Uterus (tissue), 4 donors: ENCODE measurements at places on chromosomes 1 and 21. TPM values are rescaled to one million over a fixed set of nuclear protein-coding genes. Genes with fewer than 3 reads are reported as not detected.

The PLCH2 gene
- total RNA-seq: 3.0 TPM

- no peaks in the 10 kb centered on the region for H3K27me3 ChIP-seq
- no peak overlapping the region for H3K27ac ChIP-seq
- no peaks in the 10 kb centered on the region for H3K36me3 ChIP-seq
- no peaks in the 10 kb centered on the region for H3K4me1 ChIP-seq
- DNase-seq: no peak
Observed at GRCh38 chr21:14670409-14670808, 124.3 kb upstream of the SAMSN1 start.

DNA sequence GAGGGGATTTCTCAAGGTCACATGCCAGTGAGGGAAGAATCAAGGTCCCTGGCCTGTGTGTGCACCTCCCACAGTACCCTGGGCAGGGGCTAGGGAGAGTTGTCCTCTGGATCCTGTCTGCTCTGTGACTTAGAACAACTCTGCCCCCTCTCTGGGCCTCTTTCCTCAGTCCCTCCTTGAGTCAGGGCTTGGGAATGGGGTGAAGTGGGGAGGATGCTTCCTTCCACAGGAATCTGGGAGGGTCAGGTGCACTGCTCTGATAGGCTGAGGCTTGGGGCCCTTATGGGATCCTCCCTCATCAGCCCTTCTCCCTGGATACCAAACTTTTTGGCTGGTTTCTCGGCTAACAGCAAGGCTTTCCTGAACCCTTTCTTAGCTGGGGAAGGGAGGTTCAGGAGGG lies 2.5 kb downstream of the TRNP1 start:
- no peak overlapping the region for H3K27ac ChIP-seq
- no peaks in the 10 kb centered on the region for H3K36me3 ChIP-seq
- H3K4me3 ChIP-seq: no peak overlapping the region
- no peak for DNase-seq

DNA sequence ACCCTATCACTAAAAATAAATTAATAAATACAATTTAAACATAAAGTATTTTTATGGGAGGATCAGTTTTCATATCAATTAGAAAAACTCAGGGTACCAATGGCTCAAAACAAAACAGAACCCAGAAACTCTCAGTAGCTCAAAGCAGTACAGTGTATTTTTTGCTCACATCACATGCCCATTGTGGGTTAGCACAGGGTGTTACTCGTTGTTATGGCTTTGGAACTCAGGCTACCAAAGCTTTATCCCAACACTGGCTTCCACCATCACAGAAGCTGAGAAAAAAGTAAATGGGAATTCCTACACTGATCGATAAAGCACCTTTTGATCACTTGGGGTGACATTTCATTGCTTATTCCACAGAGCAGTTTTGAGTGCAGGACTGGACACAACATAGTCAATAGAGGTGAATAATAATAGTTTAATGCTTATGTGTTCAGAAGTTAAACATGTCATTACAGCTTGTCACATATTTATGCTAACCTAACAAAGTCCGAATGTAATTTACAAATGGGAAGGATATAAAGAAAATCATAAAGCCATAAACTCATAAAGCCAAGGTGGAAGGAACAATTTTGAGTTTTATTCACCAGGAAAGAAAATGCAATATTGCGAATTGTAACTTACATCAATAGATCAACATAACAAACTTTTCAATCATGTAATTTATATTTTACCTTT lies 484.5 kb upstream of the TMPRSS15 start:
- no peak overlapping the region for H3K4me3 ChIP-seq
- H3K4me1 ChIP-seq: no peaks in the 10 kb centered on the region
- no peaks in the 10 kb centered on the region for H3K36me3 ChIP-seq
- DNase-seq: no peak
- no peak overlapping the region for H3K27ac ChIP-seq

- no peak overlapping the region for H3K4me3 ChIP-seq
- no peaks in the 10 kb centered on the region for H3K36me3 ChIP-seq
- no peaks in the 10 kb centered on the region for H3K27me3 ChIP-seq
- no peak for DNase-seq
- no peaks in the 10 kb centered on the region for H3K4me1 ChIP-seq
Observed at GRCh38 chr1:202848191-202848542, 37.4 kb downstream of the PCAT6 start.

- H3K36me3 ChIP-seq: no peaks in the 10 kb centered on the region
Observed at GRCh38 chr1:43580039-43580438, 49.4 kb downstream of the PTPRF start.

GRCh38 chr1:38084700-38085099 lies 38.1 kb upstream of the POU3F1 start:
- H3K36me3 ChIP-seq: no peaks in the 10 kb centered on the region
- H3K27me3 ChIP-seq: no peaks in the 10 kb centered on the region

GRCh38 chr1:41762251-41762650 lies 156.5 kb downstream of the HIVEP3 start:
- no peaks in the 10 kb centered on the region for H3K4me1 ChIP-seq
- DNase-seq: no peak

The SPATA46 gene
- not detected for total RNA-seq

DNA sequence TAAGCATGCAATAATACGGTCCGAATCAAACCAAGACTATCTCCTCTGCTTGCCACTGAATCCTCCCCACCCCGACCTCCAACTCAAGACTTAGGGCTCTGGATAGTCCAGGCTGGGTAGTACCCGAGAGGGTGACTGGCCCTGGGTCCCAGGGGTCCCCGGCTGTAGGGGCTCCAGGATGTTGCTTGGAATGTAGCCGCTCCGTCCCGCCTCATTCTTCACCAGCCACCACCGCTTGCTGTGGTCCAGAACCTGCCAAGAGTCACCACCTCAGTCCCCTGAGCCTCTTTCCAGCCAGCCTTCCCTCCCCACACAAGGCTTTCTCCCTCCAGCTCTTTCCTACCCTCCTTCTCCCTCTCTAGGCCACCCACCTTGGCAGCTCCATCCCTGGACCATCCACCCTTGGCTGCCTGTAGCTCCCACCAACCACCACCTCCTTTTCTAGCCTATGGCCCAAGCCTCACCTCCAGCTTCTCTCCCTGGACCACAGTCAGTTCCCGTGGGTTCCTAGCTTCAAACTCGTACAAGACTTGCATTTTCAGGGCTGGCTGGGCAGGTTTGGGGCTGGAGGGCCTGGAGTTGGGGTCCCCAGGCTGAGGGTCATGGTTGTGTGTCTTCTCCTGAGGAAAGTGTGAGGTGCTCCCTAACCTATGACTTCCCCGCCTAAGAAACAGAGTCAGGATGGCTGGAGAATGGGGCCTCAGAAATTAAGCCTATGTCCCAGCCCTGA lies 10.9 kb upstream of the GSTM3 start:
- H3K36me3 ChIP-seq: no peaks in the 10 kb centered on the region
- no peak for DNase-seq
- H3K27me3 ChIP-seq: no peaks in the 10 kb centered on the region
- H3K4me3 ChIP-seq: no peak overlapping the region
- no peak overlapping the region for H3K27ac ChIP-seq

GRCh38 chr1:238764779-238765178 lies 621.6 kb upstream of the CHRM3 start:
- no peaks in the 10 kb centered on the region for H3K4me1 ChIP-seq
- H3K4me3 ChIP-seq: no peak overlapping the region

The ZFP69B gene
- total RNA-seq: 0.88 TPM

- H3K27ac ChIP-seq: no peak overlapping the region
- no peaks in the 10 kb centered on the region for H3K27me3 ChIP-seq
- no peak for DNase-seq
- H3K36me3 ChIP-seq: no peaks in the 10 kb centered on the region
- no peaks in the 10 kb centered on the region for H3K4me1 ChIP-seq
Observed at GRCh38 chr1:37940299-37940947, 6.4 kb downstream of the INPP5B start.

- no peak overlapping the region for H3K27ac ChIP-seq
- no peak overlapping the region for H3K4me3 ChIP-seq
- H3K36me3 ChIP-seq: no peaks in the 10 kb centered on the region
- peak; percentile 20 for DNase-seq
- H3K27me3 ChIP-seq: no peaks in the 10 kb centered on the region
Observed at GRCh38 chr1:74504125-74504932, 8.1 kb downstream of the LRRC53 start.

GRCh38 chr1:100382657-100383056 lies 30.4 kb downstream of the CDC14A start:
- H3K27me3 ChIP-seq: no peaks in the 10 kb centered on the region
- H3K36me3 ChIP-seq: no peaks in the 10 kb centered on the region
- no peak for DNase-seq
- no peaks in the 10 kb centered on the region for H3K4me1 ChIP-seq
- no peak overlapping the region for H3K27ac ChIP-seq

The TMCO4 gene
- 41.2 TPM for total RNA-seq

GRCh38 chr1:227914801-227915563 lies 32.8 kb downstream of the WNT9A start:
- H3K27ac ChIP-seq: no peak overlapping the region
- no peak for DNase-seq
- H3K36me3 ChIP-seq: no peaks in the 10 kb centered on the region
- no peaks in the 10 kb centered on the region for H3K4me1 ChIP-seq
- H3K4me3 ChIP-seq: no peak overlapping the region
- H3K27me3 ChIP-seq: no peaks in the 10 kb centered on the region

GRCh38 chr1:31860581-31860980 lies 44.8 kb upstream of the SPOCD1 start:
- no peaks in the 10 kb centered on the region for H3K36me3 ChIP-seq
- DNase-seq: no peak
- no peaks in the 10 kb centered on the region for H3K4me1 ChIP-seq
- H3K27ac ChIP-seq: no peak overlapping the region
- H3K27me3 ChIP-seq: no peaks in the 10 kb centered on the region

GRCh38 chr1:35288761-35289160 lies 20.3 kb downstream of the ZMYM4 start:
- no peak for DNase-seq
- no peaks in the 10 kb centered on the region for H3K36me3 ChIP-seq

- no peak for DNase-seq
- no peaks in the 10 kb centered on the region for H3K4me1 ChIP-seq
- no peaks in the 10 kb centered on the region for H3K27me3 ChIP-seq
- H3K4me3 ChIP-seq: no peak overlapping the region
- H3K36me3 ChIP-seq: no peaks in the 10 kb centered on the region
Observed at GRCh38 chr1:245434280-245434679, 279.5 kb downstream of the KIF26B start.

The TDRD5 gene
- total RNA-seq: not detected

The KRTAP24-1 gene
- not detected for total RNA-seq

The S100A7A gene
- not detected for total RNA-seq

DNA sequence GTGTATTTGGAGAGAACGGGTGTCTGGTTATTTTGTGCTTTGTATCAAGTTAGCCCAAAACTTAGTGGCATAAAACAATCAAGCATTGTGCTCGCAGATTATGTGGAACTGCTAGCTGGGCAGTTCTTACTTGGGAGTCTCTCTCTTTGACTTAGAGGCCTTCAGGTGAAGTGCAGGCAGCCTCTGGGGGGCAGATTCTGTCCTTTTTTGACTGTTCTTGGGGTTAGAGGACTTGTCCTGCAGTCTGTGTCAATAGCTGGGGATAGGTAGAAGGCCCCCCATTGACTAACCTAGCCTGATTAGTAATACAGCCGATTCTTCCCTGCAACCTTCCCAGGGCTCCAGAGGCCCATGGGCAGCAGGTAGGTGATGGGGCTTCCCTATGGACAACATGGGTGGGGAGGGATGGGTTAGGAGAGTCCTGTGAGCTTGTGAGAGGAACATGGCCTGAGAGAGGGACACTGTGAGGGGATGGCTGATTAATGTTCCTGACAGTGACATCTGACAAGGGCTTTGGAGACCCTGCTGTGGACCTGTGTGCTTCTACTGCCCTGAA lies 37.2 kb upstream of the ACOT11 start:
- no peaks in the 10 kb centered on the region for H3K36me3 ChIP-seq
- no peak overlapping the region for H3K27ac ChIP-seq
- H3K4me3 ChIP-seq: no peak overlapping the region
- DNase-seq: no peak
- no peaks in the 10 kb centered on the region for H3K4me1 ChIP-seq

The CFAP74 gene
- total RNA-seq: not detected

DNA sequence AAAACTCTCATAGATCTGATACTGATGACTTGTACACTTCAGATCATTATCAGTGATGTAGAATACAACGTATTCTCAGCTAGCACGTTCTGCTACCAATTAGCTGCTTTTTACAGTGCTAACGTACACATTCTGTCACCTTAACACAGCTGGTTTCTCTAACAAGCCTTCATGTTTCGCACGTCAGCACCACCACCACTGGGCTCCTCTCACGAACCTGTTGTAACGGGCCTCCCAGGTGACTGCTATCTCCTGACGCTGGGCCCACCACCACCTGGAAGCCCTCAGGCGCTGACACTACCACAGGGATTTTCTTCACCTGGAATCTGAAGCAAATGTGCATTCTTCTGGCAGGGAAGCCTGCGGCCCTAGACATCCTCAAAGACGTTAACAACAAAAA lies 19.8 kb downstream of the TOMM20 start:
- H3K36me3 ChIP-seq: no peaks in the 10 kb centered on the region
- H3K27me3 ChIP-seq: no peaks in the 10 kb centered on the region
- H3K4me3 ChIP-seq: no peak overlapping the region
- H3K4me1 ChIP-seq: no peaks in the 10 kb centered on the region
- no peak overlapping the region for H3K27ac ChIP-seq

The MYOG gene
- not detected for total RNA-seq

GRCh38 chr1:26288311-26288941 lies 8.5 kb downstream of the SH3BGRL3 start:
- peaks cover 3% of the 10 kb centered on the region for H3K4me1 ChIP-seq
- H3K27me3 ChIP-seq: no peaks in the 10 kb centered on the region
- no peak overlapping the region for H3K4me3 ChIP-seq
- H3K36me3 ChIP-seq: no peaks in the 10 kb centered on the region

- no peaks in the 10 kb centered on the region for H3K4me1 ChIP-seq
- no peak overlapping the region for H3K4me3 ChIP-seq
- no peaks in the 10 kb centered on the region for H3K27me3 ChIP-seq
- no peak for DNase-seq
- no peak overlapping the region for H3K27ac ChIP-seq
Observed at GRCh38 chr1:69520326-69520725, 47.4 kb upstream of the LRRC7 start.

DNA sequence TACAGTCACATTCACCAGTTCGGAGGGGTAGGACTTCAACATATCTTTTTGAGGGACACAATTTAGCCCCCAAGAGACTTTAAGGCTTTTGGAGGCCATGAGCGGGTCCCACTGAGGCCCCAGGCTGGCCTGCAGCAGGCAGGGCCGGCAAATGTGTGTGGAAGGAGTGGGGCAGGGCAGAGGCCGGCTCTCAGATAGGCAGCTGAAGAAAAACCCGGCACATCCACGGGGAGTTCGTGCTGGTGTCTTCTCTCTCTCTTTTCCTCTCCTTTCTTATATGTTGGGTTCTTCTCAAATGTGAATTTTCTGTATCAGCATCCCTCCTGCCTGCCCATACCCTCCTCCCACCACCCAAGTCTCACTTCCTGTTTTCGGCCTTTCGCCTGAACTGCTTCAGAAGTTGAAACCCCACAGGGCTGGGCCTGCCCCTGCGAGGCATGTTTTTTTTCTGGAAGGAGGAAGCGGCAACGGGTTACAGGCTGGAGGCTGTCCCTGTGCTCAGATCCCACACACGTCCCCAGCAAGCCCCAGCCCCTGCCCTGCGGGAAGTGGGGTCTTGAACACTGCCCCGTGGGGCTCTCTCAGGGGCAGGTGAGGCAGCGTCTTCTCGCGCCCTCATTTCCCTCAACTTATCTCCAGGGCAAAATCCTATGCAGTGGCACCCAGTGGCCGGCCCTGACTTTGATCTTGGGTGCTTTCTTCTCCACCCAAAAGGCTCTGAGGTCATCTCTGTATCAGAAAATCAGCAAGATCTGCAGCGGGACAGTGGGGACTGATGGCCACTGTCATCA lies 9.7 kb upstream of the UMODL1 start:
- no peak overlapping the region for H3K4me3 ChIP-seq
- H3K27ac ChIP-seq: no peak overlapping the region
- H3K27me3 ChIP-seq: no peaks in the 10 kb centered on the region
- DNase-seq: no peak
- H3K36me3 ChIP-seq: no peaks in the 10 kb centered on the region
- no peaks in the 10 kb centered on the region for H3K4me1 ChIP-seq
